T-cell (primary cell): ENCODE measurements at places on chromosomes 6 and 20. TPM values are rescaled to one million over a fixed set of nuclear protein-coding genes. Genes with fewer than 3 reads are reported as not detected.

Gene BPI
- not detected for total RNA-seq

DNA sequence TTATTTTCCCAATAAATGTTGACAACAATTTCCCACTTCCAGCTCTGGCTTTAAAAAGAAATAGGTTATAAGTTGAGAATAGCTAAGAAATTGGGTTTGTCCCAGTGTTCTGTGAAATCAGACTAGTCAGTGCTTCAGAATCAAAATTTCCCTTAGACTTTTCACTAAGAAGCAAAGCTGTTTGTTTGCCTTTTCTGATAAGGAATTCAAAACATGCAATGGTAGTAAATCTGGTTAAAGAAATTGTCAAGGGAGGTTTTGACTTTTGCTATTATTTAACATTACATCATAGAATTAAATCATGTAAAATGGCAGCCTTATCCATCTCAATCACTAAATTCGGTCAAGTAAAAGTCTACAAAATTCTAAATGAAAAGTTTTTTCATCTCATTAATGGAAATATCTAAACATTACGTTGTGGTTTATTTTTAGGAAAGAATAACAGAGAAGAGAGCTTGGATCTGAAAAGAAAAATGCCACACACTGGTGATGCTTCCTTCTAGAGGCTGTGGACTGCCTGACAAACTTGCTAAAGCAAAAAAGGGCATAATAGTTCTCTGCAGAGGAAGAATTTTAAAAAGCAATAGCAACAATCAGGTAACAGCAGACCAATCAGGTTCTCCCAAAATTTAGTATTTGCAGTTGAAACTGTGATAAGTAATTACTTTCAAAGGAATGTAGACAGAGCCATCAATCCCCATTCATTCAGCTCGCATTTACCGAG is 36.4 kb downstream of the PLAGL1 start:
- H3K36me3 ChIP-seq, result no peaks in the 10 kb centered on the region
- H3K27ac ChIP-seq, result no peak overlapping the region
- no peak for DNase-seq
- no peaks in the 10 kb centered on the region for H3K4me1 ChIP-seq

- H3K4me1 ChIP-seq, result peaks cover 37% of the 10 kb centered on the region
- no peak overlapping the region for H3K4me3 ChIP-seq
- no peak for DNase-seq
- H3K27ac ChIP-seq, result no peak overlapping the region
- no peaks in the 10 kb centered on the region for H3K36me3 ChIP-seq
These were observed 7.3 kb downstream of the ZBP1 start for GRCh38 chr20:57612916-57613315.

GRCh38 chr6:94600636-94601035 is 976.7 kb upstream of the MANEA start:
- H3K36me3 ChIP-seq, result no peaks in the 10 kb centered on the region
- H3K4me3 ChIP-seq, result no peak overlapping the region
- H3K27me3 ChIP-seq, result no peaks in the 10 kb centered on the region
- DNase-seq, result no peak
- H3K4me1 ChIP-seq, result no peaks in the 10 kb centered on the region

- H3K4me1 ChIP-seq, result no peaks in the 10 kb centered on the region
- H3K4me3 ChIP-seq, result no peak overlapping the region
- DNase-seq, result no peak
- no peaks in the 10 kb centered on the region for H3K36me3 ChIP-seq
These were observed 67.8 kb upstream of the ANKEF1 start for GRCh38 chr20:9966966-9967365.

GRCh38 chr6:83948851-83949250 is 84.7 kb upstream of the MRAP2 start:
- no peak overlapping the region for H3K27ac ChIP-seq
- no peaks in the 10 kb centered on the region for H3K27me3 ChIP-seq
- H3K36me3 ChIP-seq, result no peaks in the 10 kb centered on the region
- no peaks in the 10 kb centered on the region for H3K4me1 ChIP-seq
- DNase-seq, result no peak

DNA sequence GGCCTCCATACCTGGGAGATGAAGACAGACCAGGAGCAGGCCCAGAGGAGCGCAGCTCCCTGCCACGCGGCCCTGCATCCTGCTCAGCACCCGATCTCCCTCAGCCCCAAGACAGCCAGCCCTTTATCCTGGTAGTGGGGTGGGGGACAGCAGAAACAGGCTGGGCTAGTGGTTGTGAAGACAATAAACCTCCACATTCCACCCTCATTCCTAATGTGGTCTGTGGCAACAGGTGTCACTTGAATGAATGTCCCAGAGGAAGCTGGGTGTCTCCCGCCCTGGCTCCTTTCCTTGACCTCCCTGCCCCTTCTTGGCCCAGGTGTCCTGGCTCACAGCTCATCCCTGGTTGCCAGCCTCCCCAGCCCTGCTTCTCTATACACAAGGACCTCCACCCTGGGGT is at the start of gene C6orf15:
TSS of gene C6orf15 (minus strand) at position 98 of the 400 bp plus-strand sequence. CDS start at position 78, 20 bp downstream.
- no peaks in the 10 kb centered on the region for H3K36me3 ChIP-seq
- H3K27me3 ChIP-seq, result peaks cover 54% of the 10 kb centered on the region
- no peak within 1 kb of the TSS for H3K4me3 ChIP-seq
- no peak within 1 kb of the TSS for H3K27ac ChIP-seq

- H3K27ac ChIP-seq, result no peak overlapping the region
- no peaks in the 10 kb centered on the region for H3K36me3 ChIP-seq
- no peaks in the 10 kb centered on the region for H3K4me1 ChIP-seq
- no peak for DNase-seq
- peaks cover 17% of the 10 kb centered on the region for H3K27me3 ChIP-seq
- no peak overlapping the region for H3K4me3 ChIP-seq
These were observed 28.8 kb downstream of the EPB41L1 start for GRCh38 chr20:36183155-36183944.

Gene TINAG
- not detected for total RNA-seq

DNA sequence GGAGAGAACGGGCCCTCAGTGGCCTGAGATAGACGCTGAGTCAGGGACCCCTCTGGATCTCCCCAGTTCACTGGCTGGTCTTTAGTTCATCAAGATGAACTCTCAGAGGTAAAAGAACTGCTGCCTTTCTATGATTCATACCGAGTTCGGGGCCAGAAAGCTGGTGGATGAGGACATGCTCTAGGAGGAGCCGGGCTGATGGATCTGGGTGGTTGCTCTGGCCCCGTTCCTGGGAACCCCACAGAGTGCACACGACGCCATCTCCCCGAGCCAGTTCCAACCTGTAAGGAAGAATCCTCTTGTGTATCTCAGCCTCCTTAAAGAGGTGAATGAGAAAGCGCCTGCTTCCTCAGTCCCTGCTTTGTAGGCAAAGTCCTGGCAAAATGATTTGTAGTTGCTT is 142.6 kb upstream of the PDE10A start:
- peaks cover 4% of the 10 kb centered on the region for H3K27me3 ChIP-seq
- no peak overlapping the region for H3K4me3 ChIP-seq
- no peaks in the 10 kb centered on the region for H3K36me3 ChIP-seq
- H3K4me1 ChIP-seq, result no peaks in the 10 kb centered on the region
- no peak for DNase-seq
- no peak overlapping the region for H3K27ac ChIP-seq

Gene GRM1
- not detected for total RNA-seq

- no peaks in the 10 kb centered on the region for H3K27me3 ChIP-seq
- DNase-seq, result no peak
- H3K4me3 ChIP-seq, result no peak overlapping the region
- H3K36me3 ChIP-seq, result no peaks in the 10 kb centered on the region
These were observed 37.7 kb downstream of the HECA start for GRCh38 chr6:139172567-139172966.

- no peak overlapping the region for H3K27ac ChIP-seq
- H3K36me3 ChIP-seq, result no peaks in the 10 kb centered on the region
- H3K4me1 ChIP-seq, result no peaks in the 10 kb centered on the region
These were observed 108.5 kb upstream of the ARMC2 start for GRCh38 chr6:108739496-108740330.

- no peaks in the 10 kb centered on the region for H3K36me3 ChIP-seq
- peaks cover 12% of the 10 kb centered on the region for H3K27me3 ChIP-seq
- H3K4me1 ChIP-seq, result no peaks in the 10 kb centered on the region
- DNase-seq, result no peak
- H3K4me3 ChIP-seq, result no peak overlapping the region
- H3K27ac ChIP-seq, result no peak overlapping the region
These were observed 55.0 kb downstream of the EDN1 start for GRCh38 chr6:12344961-12345693.

DNA sequence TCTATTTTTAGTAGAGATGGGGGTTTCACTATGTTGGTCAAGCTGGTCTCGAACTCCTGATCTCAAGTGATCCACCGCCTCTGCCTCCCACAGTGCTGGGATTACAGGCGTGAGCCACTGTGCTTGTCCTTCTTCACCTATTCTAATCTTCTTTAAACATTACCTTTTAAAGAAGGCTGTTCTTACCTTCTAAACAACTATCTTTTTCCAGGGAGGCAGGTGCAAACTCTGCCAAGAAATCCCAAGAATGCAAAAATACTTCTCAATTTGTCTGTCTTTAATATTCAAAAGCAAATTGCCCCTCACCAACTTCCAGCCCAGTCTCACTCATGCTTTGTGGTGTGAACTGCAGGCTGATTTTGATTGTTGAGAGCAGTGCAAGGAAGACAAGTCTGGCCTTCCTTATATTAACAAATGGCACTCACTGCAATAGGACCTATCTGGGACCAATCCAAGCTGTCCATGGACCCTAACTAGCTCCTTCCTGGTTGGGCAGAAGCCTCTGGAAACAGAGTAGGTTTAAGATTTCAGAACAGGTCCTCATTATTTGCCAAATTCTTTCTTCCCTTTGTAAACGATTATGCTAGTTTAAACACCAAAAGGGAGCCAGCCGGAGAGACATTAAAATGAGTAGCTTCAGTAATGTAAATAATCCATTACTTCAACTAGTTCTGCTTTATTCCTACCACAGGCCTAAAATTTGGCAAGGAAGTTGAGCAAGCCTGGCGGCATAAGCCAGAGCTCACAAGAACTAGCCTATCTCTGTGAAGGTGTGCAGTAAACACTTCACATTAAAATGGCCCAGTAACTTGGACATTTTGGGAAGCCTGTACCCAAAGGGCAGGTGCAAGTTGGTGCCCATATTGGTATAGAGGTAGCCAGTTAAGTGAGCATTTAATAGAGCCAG is 1.6 kb downstream of the SCAND1 start:
- H3K4me1 ChIP-seq, result peaks cover 29% of the 10 kb centered on the region
- peak overlapping the region; percentile 82 for H3K4me3 ChIP-seq
- DNase-seq, result no peak
- H3K27me3 ChIP-seq, result no peaks in the 10 kb centered on the region
- peak overlapping the region; percentile 98 for H3K27ac ChIP-seq

DNA sequence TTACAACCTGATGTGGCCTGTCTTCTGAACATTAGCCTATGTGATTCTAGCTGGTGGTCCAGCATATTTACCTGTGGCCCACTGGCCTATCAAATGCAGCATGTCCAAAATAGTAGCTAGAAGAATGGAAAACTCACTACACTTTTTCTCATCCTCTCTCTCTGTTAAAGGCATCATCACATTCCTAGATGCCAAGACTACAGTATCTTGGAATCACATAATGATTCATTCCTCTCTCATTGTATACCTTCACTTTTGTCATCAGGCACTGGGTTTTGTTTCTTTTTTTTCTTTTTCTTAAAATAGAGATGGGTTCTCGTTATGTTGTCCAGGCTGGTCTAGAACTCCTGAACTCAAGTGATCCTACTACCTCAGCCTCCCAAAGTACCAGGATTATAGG is 45.0 kb downstream of the FAM83B start:
- no peaks in the 10 kb centered on the region for H3K4me1 ChIP-seq
- H3K27me3 ChIP-seq, result no peaks in the 10 kb centered on the region
- H3K27ac ChIP-seq, result no peak overlapping the region
- no peak for DNase-seq
- H3K36me3 ChIP-seq, result no peaks in the 10 kb centered on the region
- H3K4me3 ChIP-seq, result no peak overlapping the region

DNA sequence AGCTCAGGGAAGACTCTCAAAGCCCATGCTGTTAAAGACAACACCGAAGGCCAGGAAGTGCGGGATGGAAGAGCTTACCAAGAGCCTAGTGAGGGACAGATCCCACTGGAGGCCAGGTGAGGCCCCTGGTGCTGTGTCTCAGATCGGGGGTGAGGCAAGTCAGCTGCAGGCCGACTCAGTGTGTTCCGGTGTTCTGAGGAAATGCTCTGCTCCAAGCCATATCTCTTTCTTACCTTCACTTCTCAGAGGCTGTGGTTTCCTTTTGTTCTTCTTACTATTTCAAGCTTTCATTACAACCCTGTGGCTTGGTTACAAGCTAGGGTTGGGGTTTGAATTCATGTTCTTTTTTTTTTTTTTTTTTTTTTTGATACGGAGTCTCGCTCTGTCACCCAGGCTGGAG is 114.3 kb upstream of the ZFP64 start:
- no peaks in the 10 kb centered on the region for H3K27me3 ChIP-seq
- peaks cover 20% of the 10 kb centered on the region for H3K4me1 ChIP-seq
- H3K4me3 ChIP-seq, result no peak overlapping the region
- no peak overlapping the region for H3K27ac ChIP-seq
- no peaks in the 10 kb centered on the region for H3K36me3 ChIP-seq

GRCh38 chr6:5051394-5051793 is 33.7 kb upstream of the PPP1R3G start:
- H3K36me3 ChIP-seq, result no peaks in the 10 kb centered on the region
- H3K4me3 ChIP-seq, result no peak overlapping the region
- no peak for DNase-seq
- H3K27ac ChIP-seq, result no peak overlapping the region
- no peaks in the 10 kb centered on the region for H3K4me1 ChIP-seq
- H3K27me3 ChIP-seq, result no peaks in the 10 kb centered on the region
